ENCODE measurements at places on chromosomes 3 and 15. TPM values are rescaled to one million over a fixed set of nuclear protein-coding genes. Genes with fewer than 3 reads are reported as not detected.

FSD2 gene
- not detected for total RNA-seq

SCAPER gene
- 9.2 TPM for total RNA-seq

SH3GL3 gene
- total RNA-seq, result not detected

TM6SF1 gene
- total RNA-seq, result 2.6 TPM

IL17RB gene
- not detected for total RNA-seq

GABRG3 gene
- total RNA-seq, result not detected

SELENOK gene
- 13.9 TPM for total RNA-seq

Data from placental pericyte (primary cell).